ENCODE measurements at places on chromosomes 3 and 15.
A peak's percentile ranks its signal among the peaks of the same experiment; 100 is the strongest.

- peak; percentile 24 for DNase-seq
Observed at GRCh38 chr15:38528294-38528693, 36.3 kb downstream of the RASGRP1 start.

DNA sequence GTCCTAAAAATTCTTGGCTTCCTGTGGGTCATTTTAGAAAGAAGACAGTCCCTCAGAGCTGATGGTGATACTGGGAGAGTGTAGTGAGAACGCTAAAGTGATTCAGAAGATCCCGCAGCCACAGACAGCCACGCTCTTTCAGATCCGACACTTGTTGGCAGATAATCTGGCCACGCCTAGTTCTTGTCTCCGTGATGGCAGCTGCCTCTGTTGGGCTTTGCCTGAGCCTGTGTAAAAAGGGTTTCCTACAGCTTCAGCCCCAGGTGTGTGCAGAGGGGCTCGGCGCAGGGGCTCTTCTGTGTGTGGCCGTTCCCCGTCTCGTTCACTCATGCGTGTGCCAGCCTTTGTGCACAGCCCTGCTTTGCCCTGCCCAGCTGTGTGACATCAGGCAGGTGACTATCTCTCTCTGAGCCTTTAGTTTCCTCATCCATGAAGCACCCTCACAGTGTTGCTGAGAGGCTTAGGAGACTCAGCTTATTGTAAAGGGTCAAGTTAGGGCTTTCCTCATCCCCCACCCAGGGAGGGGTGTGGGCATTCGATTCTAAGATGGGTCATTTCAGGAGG, 6.3 kb downstream of the IRAK2 start:
- DNase-seq: no peak

DNA sequence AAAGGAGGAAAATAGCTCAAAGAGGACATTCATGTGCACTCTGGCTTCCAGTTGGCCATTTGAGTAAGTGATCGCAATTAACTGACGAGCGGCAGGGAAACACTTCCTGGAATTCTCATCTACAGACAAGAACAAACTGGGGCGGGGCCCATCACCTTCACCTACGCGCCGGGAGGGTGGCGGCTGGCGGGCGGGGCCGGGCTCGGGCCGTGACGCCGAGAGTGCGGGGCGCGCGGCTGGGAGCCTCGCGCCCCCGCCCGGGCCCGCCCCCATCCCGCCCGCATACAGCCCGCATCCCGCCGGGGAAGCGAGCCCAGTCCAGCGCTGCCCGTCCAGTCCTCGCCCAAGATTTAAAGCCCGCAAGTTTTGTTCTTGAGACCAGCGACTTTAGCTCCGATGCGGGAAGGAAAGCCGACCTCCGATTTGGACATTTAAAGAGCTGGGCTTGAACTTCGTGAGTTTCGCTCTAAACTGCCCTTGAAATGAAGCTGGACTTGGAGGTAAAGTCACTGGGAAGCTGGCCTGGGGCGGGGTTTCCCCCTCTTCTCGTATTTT, at the start of gene B3GNT5:
Gene B3GNT5 (plus strand): TSS at position 281 of the 555 bp plus-strand sequence. CDS start 16,546 bp downstream, outside the sequence.
- peak; percentile 65 for DNase-seq

- DNase-seq: no peak
Observed at GRCh38 chr15:59830098-59830497, 141.0 kb upstream of the BNIP2 start.

- DNase-seq: peak; percentile 54
Observed at GRCh38 chr15:78061963-78062427, 15.5 kb downstream of the TBC1D2B start.

GRCh38 chr3:133837487-133838295, 32.1 kb downstream of the SRPRB start:
- no peak for DNase-seq

DNA sequence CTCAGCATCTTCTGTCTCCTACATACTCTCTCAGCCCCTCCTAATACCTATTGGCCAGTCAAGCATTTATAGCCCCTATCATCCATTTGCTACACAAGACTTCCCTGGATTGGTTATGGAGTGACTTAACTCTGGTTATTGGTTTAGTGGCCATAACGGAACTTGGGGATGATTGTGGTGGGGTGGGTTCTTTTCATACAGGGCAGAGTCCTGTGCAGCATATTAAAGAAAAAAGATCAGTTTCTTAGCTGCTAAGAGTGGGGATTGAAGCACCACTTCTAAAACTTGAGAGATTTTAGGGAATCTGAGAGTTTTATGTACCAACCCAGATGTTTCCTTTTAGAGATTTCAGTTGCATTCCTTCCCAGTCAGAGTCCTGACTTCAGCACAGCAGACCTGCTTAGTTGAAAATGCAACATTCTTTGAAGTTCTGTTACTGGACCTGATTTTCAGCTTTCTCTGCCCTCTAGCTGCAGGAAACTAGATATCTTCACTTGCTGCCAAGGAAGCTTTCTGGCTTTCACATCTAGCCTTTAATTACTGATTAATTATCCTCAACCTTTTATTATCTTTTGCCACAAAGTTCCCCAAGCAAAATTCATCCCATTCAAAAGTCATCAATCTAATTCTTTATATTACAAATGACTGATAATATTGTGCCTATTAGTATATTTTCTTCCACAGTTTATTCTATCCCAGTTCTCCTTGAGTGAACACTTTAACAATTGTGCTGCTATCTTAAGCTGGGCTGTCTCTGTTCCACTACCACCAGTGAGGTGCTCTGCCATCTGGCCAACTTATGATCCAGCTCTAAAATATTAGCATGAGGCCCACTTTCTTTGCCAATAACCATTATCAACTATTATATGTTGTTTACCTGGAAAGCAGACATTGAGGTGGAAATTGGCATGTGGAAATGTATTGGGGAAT, 906.0 kb upstream of the ALCAM start:
- DNase-seq: no peak

DNA sequence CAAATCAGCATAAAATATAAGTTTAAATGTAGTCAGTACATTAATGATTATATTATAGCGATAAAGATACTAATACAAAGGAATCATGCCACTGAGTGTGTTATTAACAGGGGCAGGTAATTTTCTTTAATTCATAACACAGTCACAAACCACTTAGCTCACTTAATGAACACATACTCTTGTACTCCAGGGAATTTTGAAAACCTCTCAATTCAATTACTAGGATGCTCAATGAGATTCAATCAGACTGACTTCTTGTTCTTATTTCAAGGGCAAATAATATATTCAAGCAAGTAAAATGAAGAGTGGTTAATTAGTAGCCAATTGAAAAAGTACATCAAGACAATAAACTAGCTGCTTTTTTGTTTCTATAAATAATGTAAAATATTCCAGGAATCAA, 5.8 kb upstream of the SUCNR1 start:
- no peak for DNase-seq

DNA sequence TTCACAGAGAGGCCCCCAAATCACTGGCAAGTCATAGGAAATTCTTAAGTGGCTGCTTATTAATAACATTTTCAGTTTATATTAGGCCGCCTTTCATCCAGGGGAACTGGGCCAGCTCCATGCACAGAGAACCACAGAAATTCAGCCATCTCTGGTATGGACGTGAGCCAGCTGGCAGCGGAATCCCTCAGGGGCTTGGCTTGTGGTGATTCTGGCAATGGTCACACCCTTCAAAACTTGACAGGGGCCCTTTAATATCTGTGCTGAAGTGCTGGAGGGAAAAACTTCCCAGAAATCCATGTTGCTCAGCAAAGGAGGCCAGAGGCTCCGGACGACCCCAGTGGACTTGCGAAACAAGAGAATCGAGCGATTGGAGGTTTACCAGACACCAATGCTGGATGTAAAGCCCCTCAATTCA, 11.3 kb downstream of the PRICKLE2 start:
- DNase-seq: peak; percentile 80

- no peak for DNase-seq
Observed at GRCh38 chr3:100503448-100503847, 11.0 kb downstream of the TMEM45A start.

- no peak for DNase-seq
Observed at GRCh38 chr3:48473617-48473952, 27.0 kb downstream of the ATRIP start.

- DNase-seq: no peak
Observed at GRCh38 chr15:56460071-56460470, 4.9 kb downstream of the MNS1 start.

GRCh38 chr3:196060834-196061233, 21.1 kb downstream of the TFRC start:
- DNase-seq: no peak

DNA sequence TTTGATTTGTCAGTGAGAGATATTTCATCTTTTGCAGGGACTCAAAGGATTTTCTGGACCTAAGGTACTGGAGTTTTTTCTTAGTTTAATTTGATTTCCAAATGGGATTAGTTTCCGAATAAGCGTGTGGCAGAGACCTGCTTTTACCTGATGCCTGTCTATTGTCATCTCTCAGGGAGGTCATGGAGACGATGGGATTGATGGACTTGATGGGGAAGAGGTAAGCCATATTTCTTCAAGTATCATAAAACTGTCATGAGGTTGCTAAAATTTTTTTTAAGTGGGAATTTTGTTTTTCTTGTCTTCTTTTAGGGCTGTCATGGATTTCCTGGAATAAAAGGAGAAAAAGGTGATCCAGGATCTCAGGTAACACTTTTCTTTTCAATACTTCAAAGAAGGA, 60.5 kb downstream of the COL6A5 start:
- DNase-seq: no peak

DNA sequence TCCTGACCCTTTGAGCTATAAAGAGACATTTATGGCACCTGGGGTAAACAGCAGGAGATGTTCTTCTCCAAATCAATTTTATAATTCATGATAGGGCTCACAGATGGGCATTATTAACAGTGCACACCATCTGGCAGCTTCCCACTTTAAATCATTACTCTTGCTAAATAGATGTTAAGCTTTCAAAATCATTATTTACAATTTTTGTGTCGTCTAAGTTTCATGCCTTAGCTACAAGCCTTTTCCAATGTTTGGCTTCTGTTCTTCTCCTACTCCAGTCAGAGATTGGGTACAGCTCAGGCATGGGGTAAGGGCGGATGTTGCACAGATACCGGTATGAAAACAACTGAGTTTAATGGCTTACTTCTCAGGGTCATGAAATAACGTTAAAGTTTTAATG, 120.9 kb upstream of the PFN2 start:
- no peak for DNase-seq

GRCh38 chr3:150589759-150590158, 13.4 kb upstream of the SELENOT start:
- DNase-seq: no peak

- DNase-seq: no peak
Observed at GRCh38 chr15:99137111-99137546, 32.2 kb downstream of the SYNM start.

GRCh38 chr3:2948882-2949281, 161.3 kb downstream of the IL5RA start:
- no peak for DNase-seq

- DNase-seq: no peak
Observed at GRCh38 chr3:24192469-24193056, 247.5 kb downstream of the NR1D2 start.

GRCh38 chr3:34582055-34582454, 783.6 kb downstream of the PDCD6IP start:
- DNase-seq: no peak

- DNase-seq: no peak
Observed at GRCh38 chr15:92346063-92346462, 47.6 kb upstream of the ST8SIA2 start.

- DNase-seq: peak; percentile 46
Observed at GRCh38 chr3:131072099-131072559, 45.5 kb downstream of the NEK11 start.

DNA sequence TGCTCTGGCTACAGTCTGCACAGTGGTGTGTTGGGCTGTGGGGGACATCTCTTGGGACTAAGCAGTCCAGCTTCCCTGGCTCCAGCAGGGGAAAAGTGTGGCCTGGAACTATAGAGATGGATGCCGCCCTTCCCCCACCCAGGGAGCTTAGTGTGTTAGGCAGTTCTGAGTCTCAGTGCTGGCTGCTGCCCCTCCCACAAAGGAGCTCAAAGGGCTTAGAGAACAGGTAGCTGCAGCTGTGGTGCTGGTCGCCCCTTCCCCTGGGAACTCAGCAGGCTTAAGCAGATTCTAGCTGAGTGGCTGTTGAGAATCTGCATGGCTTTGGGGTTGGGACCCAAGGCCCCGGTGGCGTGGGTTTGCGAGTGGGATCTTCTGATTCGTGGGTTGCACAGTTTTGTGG, 190.8 kb downstream of the PDCD6IP start:
- DNase-seq: no peak

DNA sequence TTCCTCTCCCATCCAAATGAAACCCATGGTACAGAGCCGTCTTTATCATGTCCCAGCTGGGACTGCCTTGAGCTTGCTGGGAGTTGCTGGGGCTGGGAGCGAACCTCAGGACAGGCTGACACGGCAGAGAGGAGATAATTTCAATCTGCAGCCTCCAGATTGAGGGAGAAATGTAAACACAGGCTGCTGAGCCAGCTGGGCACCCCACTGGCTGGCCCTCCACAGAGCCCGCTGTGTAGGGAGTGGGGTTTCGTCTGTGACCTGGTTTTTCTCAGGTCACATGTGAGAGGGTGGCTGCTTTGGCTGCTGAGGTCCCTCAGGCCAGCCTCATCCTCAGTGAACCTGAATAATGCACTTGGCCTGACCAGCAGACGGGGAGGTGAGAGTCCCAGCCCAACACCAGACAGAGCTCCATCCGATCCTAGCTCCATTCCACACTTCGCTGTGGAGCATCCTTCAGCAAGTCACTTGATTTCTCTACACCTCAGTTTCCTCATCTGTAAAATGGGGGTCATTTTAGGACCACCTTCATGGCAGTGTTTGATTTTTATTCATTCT, 121.6 kb upstream of the MRPS22 start:
- DNase-seq: no peak

DNA sequence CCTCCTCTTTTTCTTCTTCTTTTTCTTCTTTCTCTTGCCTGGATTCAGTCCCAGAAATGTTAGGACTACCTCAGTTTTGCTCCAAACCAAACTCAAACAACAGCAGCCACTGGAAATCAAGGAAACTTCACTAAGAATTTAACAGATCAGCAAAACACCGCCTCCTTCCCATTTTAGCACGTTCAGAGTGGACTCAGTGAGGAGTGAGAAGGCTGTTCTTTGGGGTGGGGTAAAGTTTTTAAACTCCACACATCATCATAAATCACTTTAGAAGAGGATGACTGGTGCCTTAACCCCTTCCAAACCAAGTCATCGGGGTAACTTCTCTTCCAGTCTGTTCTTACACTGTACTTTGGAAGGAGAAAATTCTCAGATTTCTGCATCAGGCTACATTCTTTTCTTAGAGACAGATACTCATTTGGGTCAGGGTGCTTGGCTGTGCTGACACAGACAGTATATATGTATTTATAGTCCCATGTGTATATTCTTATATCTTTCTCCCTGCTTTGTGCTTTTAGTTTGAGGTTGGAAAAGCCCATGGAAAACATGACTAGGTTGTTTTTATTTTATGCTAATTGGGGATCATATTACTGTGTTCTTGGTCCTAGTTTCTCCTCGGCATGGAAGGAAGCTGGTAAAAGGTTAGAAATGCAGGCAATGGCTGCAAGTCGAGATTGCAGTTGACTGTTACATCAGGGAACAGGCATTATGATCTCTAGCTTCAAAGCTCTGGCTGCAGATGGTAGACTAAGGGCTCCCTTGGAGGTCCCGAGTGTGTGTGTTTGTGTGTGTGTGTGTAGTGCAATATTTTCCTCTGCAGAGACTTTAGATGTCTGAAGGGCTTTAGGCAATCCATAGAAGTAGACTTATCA, at the start of gene CCDC80:
Gene CCDC80 (minus strand): TSS at position 214 of the 872 bp plus-strand sequence. CDS start 1,238 bp downstream, outside the sequence.
- DNase-seq: peak; percentile 89

Data from Daoy (cell line).